ENCODE measurements at places on chromosomes 7 and 10.

DNA sequence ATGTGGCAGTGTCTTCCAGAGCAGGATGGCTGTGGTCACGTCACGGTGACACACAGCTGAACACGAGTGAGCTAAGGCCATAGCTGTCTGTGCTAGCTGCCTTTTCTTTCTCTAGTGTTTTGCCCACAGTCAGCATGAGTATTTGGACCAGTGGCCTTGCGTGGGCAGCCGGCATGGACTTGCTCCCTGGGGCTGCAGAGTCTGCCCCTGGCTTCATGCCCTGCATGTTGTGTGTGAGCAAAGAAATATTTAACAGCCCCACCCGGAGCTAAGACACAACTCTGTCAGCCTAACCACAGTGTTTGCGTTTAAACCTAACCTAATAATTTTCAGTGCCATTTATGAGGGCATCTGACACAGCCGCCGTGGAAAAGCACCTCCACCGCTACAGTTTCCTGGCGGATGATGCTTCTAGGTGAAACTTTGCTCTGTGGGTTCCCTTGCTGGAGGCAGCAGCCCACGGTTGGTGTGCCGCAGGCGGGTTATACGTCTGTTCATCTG, 14.6 kb downstream of the CHST12 start:
- DNase-seq: no peak

- no peak for DNase-seq
Measured at GRCh38 chr7:12865593-12865992, 178.2 kb downstream of the ARL4A start.

DNA sequence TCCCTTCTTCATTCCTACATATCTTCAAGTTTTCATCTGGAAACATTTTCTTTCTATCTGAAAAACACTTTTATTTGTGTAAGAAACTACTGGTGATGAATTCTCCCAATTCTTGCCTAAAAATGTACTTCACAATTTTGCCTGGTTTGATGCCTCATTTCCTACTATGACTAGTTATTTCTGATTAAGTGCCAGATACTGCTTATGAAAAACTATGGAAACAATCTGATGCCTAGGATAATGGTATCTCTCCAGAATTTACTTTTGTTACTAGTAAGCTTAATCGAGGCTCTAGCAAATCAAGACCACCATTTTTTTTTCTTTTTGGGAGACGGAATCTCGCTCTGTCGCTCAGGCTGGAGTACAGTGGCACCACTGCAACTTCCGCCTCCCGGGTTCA, 31.3 kb downstream of the CACUL1 start:
- DNase-seq: no peak

DNA sequence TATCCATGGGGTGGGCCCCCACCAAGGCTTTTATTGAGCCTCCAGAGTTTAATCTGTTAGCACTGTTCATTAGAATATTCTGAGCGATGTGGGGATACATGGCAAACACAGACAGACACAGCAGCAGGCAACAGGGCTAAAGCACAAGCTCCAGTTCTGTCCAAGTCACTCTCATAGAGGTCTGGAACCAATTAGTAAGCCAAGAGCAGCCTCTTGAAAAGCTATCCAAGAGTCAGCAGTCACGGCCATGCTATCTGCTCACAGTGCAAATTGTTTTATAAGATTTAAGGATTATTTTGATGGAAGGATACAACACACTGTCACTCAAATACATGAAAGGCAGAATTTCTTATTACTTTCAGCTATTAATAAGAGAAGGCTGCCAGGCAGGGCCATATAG, 86.4 kb upstream of the DGKB start:
- no peak for DNase-seq

GRCh38 chr7:47149208-47149839, 432.6 kb downstream of the TNS3 start:
- DNase-seq: no peak

DNA sequence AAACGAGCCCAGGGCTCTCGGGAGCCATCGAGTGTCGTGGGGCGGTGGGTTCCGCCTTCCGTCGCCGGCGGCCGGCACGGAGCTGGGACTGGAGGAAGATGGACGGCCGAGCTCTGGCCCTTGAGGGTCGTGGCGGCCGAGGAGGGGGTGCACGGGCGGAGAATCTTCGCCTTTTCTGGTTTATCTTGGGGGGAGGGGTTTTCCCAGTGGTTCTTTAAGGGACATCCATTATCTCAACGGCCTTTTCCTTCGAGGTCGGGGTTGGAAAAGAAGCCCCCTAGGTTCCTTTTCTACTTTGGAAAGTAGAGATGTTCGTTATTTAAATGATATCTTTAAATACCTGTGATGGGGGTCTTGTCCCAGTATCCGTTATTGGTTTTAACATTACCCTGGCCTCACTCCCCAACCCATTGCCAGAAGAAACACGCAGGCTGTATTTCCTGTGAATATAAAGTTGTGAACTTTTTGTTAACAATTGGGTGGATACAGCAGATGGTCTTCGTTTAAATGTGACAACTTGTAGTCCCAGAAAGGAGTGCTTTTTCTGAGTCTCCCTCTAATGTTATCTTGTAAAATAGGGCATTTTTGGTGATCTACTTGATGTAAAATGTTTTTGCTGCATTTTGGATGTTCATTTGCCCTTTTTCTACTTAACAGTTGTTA, 765 bp downstream of the CCAR1 start:
- DNase-seq: peak; percentile 35

DNA sequence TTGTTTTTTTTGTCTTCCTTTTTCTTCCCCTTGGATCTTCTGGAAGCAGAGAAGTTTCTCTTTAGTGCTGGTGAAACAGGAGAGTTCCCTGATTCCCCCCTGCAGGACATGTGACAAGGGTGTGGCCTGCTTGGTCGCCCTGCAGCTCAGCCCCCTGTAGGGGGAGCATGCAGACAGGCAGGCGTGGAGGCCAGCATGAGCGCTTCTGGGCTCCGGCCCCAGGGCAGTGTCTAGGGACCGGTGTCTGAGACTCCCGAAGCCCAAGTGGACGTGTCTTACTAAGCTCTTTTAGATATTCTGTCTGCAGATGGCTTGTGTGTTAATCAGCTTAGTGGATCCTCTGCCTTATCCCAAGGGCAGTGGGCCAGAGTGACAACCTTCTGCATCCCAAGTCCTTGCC, 26.1 kb downstream of the PRSS58 start:
- DNase-seq: peak; percentile 29

DNA sequence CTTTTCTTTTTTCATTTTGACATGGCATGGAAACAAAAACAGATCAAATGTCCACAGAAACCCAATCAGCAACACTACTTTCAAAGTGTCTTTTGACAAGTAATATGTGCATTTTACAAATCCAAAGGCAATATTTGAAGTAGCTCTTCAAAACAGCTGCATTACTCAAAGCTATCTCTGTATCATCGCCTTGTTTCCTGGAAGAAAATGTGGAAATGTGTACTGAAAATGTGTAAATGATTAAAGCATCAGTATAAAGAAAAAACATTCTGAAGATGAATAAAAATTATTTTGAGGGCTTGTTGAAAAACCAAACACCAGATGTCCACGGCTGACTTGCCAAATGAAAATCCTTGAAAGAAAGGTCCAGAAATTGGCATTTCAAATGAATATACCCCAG, 16.5 kb upstream of the ITGB8 start:
- DNase-seq: no peak

GRCh38 chr10:48533951-48534720, 70.7 kb downstream of the ARHGAP22 start:
- DNase-seq: no peak

- DNase-seq: no peak
Measured at GRCh38 chr10:113267619-113268562, 285.0 kb upstream of the HABP2 start.

GRCh38 chr10:37992083-37992482, 15.6 kb upstream of the ZNF25 start:
- no peak for DNase-seq

DNA sequence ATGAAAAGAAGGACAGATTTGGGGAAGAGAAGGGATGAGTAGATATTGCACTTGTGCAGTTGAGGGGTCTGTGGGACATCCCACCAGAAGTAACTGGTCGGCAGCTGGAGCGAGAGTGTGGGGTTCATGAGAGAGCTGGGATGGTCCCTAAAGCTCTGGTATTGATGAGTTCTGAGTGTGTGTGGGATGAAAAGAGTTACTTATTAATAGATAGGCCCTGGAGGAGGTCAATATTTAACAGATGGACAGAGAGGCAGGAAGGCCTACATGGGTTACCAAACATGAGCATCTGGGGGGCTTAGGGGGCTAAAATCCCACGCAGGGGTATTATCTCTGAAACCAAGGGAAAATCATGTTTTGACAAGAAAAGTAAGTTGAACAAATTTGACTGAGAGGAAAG, 95.7 kb upstream of the SFMBT2 start:
- no peak for DNase-seq

DNA sequence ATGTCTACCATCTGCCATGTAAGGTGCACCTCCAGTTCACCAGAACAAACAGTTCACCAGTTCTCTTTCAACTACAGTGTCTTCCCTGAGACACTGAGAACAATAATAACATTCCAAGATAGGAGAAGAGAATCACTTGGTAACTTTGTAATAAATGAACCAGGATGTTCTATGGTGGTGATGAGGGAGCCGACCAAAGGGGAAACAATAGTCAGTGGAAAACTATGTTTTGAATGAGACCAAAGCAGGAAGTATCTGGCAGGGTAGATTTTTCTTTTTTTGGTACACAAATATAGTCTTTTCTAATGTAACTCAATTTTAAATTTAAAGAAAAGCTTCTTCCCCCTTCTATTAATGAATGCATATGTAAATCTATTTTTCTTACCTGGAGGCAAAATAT, 20.0 kb downstream of the HYAL4 start:
- no peak for DNase-seq

DNA sequence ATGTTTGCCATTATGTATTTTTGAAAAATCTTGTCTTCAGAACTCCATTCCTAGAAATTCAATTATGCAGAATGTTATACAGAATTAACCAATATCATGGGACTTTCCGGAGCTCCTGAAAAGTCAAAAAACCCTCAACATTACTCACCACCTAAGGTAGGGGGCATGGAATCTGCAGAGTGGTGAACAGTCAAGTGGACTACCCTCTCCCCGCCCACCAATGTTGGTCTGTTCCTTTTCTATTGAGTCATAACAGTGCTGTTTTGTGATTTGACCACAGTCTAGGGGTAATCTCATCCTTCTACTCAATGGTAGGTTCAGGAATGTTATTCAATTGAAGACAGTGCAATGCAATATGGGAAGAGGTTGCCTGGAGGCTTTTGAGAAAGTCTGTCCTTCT, 130.5 kb upstream of the HABP2 start:
- no peak for DNase-seq

DNA sequence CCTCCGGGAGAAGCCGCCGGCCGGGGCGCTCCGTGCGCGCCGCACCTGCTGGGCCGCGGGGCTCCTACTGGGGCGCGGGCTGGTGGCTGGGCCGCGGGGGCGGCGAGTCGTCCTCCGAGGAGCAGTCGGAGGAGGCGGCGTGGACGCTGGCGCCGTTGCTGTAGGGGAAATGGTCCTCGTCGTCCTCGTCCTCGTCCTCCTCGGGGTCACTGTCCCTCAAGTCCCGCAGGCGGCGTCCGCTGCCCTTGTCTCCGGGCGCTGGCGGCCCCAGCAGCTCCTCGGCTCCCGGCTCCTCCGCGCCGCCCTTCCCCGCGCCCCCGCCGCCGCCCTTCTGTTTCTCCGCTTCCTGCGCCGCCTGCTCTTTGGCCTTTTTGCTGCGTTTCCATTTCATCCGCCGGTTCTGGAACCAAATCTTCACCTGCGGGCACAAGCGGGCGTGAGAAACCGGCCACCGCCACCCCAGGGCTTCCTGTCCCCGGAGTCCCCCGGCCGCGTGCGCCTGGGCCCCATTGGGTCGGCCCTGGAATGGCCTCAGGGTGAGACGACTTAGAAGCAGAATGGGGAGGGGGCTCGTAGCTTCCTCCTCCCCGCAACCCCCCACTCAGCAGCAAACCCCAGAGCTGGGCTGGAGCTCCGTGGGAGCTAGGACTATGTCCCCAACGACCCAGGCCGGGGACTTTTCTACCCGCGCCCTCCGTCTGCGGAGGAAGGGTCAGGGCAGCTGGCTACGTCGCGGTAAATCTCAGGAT, 4.8 kb downstream of the MNX1 start:
- no peak for DNase-seq

DNA sequence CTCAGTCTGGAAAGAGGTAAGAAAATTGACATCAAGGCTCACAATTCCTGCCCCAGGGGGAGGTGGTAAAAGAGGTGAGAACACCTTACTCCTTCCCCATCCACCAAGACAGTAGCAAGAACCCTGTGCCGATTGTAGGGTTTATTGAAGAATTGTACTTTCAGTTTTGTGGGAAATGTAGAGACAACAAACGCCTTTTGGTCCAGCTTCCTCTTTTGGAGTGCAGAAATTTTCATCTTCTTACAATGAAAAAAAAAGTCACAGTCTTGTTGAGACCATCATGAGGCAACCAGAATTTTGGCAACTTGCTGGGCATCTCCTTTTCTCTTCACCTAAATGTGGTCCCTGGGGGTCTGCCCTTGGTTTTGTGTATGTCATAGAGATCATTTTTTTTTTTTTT, 217.7 kb downstream of the TMEM178B start:
- DNase-seq: no peak

- no peak for DNase-seq
Measured at GRCh38 chr10:106716381-106716780, 448.1 kb downstream of the SORCS1 start.

- DNase-seq: no peak
Measured at GRCh38 chr10:78215645-78216044, 182.0 kb downstream of the RPS24 start.

DNA sequence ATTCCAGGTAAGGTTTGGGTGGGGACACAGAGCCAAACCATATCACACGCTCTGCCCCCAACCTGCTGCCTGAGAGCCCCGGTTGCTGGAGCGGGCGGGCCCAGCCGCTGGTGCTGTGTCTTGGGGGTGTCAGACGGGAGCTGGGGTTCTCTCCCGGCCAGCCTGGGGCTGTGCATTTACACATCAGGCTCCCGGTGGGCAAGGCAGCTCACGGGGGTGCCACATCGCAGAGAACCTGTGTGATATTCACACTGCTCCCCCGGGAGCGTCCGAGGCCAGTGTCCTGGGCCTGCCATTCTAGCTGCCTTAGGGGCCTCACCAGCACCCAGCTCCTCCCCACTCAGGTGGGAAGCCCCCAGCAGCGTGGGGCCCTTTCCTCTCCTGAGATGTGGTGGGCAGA, 35.6 kb upstream of the ADGRA1 start:
- no peak for DNase-seq

GRCh38 chr7:39464350-39465054, 101.7 kb upstream of the YAE1 start:
- DNase-seq: no peak

GRCh38 chr10:108783897-108784296, 1139.4 kb downstream of the XPNPEP1 start:
- peak; percentile 69 for DNase-seq

- DNase-seq: peak; percentile 20
Measured at GRCh38 chr7:116426428-116427156, 72.9 kb upstream of the CAV2 start.

- no peak for DNase-seq
Measured at GRCh38 chr7:125127304-125127703, 197.7 kb upstream of the POT1 start.

DNA sequence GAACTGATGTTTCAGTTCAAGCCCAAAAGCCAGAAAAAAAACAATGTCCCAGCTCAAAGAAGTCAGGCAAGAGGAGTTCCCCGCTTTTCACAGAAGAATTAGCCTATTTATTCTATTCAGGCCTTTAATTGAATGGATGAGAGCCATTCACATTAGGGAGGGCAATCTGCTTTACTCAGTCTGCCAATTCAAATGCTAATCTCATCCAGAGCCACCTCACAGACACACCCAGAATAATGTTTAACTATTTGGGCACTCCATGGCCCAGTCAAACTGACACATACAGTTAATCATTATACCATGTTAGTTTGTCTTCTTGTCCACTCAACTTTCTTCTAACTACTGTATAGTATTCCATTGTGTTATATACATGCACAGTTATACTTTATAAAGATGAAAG, 2.6 kb upstream of the NPSR1 start:
- no peak for DNase-seq
